Left renal pelvis (tissue), 4 donors: ENCODE measurements at places on chromosomes 1 and 21.

GRCh38 chr21:23858878-23859277, 1748.4 kb downstream of the MRPL39 start:
- no peak for DNase-seq

DNA sequence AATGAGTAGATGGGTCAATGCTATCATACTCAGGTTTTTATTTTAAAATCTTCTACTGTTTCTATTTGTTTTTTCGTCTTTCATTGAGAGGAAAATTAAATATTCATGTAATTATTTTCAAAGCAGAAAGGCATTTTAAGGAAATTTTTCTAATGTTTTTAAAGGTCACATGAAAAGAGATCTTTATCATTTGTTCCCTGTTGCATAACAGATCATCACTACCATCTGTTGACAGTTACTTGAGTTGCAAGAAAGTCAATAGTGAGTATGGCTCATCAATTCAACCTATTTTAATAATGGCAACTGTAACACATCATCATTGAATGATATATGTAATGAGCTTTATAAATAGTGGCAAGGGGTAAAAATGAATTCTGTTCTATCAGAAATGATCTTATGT, 369.7 kb downstream of the DPYD start:
- no peak for DNase-seq

GRCh38 chr1:159931795-159932173, 6.5 kb upstream of the TAGLN2 start:
- DNase-seq = no peak

- DNase-seq = no peak
Observed at GRCh38 chr1:27547220-27548116, 56.5 kb downstream of the AHDC1 start.

- no peak for DNase-seq
Observed at GRCh38 chr1:10637400-10637799, 159.0 kb downstream of the CASZ1 start.

GRCh38 chr1:184664661-184665060, 90.0 kb downstream of the EDEM3 start:
- DNase-seq = no peak

GRCh38 chr1:157369808-157370521, 182.3 kb downstream of the FCRL5 start:
- DNase-seq = no peak

- DNase-seq = no peak
Observed at GRCh38 chr1:3419415-3420204, 34.9 kb upstream of the ARHGEF16 start.

DNA sequence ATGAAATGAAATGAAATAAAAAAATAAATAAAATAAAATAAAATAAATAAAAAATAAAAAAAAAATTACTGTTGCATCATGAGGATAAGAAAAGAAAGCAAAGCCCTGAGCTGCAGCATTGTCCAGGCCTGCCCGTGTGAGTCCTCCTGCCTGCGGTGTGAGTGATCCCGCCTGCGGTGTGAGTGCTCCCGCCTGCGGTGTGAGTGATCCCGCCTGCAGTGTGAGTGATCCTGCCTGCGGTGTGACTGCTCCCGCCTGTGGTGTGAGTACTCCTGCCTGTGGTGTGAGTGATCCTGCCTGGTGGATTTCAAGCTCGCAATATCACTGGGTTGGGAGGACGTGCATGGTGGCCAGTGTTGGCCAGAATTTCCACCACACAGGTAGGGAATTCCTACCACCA, 22.4 kb upstream of the PTTG1IP start:
- no peak for DNase-seq

DNA sequence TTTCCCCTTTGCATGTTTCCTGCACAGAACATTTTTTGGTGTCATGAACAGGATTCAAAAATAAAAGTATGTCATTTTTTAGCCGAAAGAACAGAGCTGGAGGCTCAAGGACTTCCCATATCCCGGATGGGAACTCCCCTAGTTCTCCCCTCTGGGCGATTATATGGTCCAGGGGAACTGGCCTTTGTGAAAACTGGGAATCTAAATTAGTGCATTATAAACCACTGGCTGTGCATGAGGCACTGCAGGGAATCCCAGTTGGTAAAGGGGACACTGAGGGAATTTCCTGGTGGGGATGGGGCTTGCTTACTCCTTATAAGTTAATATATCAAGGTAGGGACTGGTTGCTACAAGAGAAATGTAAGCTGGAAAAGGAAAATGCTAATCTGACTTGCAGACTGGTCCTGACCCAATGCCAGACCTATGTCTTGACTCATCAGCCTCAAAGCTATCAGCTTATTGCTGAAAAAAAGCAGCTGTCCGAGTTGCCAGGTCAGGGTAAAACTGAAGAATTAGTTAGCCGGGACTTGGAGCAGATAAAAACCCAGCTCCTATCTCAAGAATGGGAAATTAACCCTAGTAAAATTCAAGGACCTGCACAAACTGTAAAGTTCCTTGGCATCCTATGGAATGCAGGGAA, 122.6 kb downstream of the FCRL5 start:
- no peak for DNase-seq

- no peak for DNase-seq
Observed at GRCh38 chr1:55822891-55823290, 607.7 kb upstream of the USP24 start.

DNA sequence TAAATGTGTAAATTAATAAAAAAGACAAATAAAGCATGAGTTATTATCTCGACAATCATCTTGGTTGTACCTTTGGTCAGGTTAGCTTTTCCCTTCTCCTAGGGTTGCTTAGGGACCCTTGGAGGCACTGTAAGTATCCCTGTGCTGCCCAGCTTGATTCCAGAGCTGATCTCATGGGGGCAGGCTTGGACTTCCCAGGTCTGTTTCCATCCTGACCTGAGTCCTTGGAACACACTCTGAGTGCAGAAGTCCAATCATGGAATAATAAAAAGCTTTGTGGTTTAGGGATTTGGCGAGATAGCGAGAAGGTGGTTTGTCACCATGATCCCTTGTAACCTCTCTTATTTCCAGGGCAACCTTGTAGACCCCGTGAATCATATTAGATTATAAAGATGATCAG, 18.7 kb upstream of the PAPPA2 start:
- no peak for DNase-seq
